H4 (cell line): ENCODE measurements at places on chromosomes 1 and 21.
A peak's percentile ranks its signal among the peaks of the same experiment; 100 is the strongest.

DNA sequence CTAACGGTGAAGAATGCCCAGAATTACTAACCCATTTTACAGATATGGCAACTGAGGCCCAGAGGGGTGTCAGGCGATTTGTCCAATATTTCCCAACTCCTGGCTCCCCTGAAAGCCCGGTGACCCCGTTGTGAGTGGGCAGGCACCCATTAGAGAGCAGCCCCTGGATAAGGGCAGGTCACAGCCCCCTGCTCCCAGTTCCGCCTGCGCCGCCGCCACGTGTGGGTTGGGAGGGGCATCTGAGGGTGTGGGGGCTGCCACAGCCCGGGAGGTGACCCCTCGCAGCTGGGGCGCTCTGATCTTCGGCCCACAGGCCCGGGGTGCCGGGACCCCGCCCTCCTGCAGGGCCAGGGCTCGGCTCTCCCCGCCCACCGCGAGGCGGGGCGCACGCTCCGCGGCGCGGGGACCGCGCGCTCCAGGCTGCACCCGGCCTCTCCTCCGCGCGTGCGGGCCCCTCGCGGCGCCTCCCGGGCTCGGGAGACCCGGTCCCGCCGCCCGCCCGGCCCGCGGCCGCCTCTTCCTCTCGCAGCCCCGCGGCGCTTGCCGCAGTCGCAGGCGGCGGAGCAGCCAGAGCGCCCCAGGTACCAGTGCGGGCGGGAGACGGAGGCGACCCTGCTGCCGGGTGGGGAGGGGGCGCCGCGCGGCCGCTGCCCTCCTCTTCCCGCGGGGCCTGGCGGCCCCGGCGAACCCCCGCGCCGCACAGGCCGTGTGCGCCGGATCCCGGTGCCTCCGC, at the start of gene HTR6:
TSS of gene HTR6 (plus strand) at position 423 of the 733 bp plus-strand sequence. CDS start 879 bp downstream, outside the sequence.
- no peak for DNase-seq

- DNase-seq, result no peak
These were observed 642.8 kb downstream of the PLA2G4A start for GRCh38 chr1:187471555-187471954.

DNA sequence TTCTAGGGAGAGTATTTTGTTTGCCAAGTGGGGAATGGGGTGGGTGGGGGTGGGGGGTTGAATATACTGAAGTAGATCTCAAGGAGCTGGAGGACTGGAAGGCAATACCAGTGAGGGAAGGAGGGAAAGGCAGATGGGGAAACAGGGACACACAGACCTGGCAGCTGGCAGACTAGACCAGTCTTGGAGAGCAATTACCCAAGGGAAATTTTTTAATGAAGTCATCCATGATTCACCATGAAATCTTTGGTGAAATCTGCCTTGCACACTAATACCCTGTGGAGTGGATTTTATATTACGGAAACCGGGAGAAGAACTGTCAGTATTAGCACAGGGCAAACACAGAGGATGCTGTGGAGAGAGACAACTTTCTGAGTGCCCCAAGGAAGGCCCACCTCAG, 29.7 kb upstream of the MARK1 start:
- DNase-seq, result no peak

GRCh38 chr1:50603274-50604271, 180.3 kb upstream of the DMRTA2 start:
- no peak for DNase-seq

DNA sequence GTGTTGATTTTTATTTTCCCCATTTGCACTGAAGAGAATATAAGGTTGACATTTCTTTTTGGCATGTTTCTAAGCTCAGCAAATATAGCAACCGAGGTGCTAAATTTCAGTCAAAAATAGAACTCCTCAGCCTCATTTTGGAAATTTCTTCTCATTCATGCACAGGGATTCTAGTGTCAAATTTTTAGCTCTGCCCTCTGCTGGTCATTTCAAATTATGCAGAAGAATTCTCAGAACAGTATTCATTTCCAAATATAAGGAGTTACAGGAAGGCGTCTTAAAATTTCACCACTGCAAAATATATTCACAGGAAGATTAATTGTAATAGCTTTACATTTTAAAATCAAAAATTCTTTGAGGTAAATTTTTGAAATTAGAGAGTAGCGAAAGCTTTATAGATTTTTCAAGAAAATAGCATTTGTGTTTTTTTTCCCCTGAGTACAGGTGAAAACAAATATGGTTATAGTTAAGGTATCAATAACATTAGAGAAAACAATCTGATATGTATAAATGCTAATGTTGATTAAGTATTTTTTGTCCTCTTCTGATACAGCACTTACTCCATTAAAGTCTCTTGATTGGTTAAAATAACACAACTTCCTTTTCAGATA, 57.9 kb downstream of the FMN2 start:
- DNase-seq, result peak; percentile 13

GRCh38 chr1:49694251-49694827, 329.4 kb downstream of the AGBL4 start:
- no peak for DNase-seq

DNA sequence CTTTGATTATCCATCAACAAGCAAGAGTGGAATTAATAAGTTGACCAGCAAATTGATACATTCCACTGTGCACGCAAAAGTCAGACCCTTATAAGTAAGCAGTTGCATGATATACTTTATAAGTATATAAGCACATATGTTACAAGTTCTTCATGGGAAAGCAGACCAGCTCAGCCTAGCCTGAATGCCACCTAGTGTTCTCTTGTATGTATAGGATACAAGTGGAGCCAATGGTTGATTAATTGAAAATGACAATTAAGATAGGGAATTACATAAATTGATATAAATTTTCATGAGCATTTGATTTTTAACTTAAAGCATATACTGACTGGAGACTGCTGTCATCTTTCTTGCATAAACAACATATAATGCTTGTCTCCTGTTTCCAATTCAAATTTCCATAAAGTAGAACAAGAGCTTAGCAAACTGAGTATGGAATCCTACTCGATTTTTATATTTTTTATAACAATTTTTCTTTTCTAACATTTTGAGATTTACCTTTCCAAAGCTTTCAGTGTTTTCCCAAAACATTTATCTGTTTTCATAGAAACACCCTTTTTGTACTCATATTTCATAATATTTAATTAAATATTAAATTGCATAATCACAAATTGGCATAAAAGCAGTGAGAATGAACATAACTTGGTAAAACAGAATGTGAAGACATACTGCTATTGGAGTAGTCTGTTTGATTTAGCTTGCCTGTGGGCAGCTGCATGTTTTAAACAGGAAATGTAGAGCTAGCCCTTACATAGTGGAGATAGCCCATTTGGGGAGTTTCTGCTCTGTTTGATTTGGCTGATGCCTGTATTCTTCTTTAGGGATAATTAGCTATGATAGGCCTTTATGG, 62.8 kb downstream of the MAGI3 start:
- DNase-seq, result peak; percentile 10

DNA sequence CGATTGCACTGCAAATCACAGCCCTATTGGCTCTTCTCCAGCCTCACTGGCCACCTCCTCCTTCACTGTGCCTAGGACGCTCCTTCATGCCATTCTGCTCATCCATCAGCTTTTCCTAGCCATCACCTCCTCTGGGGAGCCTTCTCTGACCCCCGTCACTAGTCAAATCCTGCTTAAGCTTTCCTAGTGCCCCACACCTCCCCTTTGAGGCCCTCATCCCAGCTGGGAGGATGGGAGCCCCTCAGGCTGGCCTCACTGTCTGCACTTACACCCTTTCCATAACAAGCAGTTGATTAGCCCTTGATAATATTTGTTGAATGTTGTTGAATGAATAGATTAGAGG, 50.7 kb downstream of the KLHDC7A start:
- DNase-seq, result no peak

- no peak for DNase-seq
These were observed 6.1 kb upstream of the LHX8 start for GRCh38 chr1:75127916-75128717.

- DNase-seq, result no peak
These were observed 5.1 kb upstream of the SSR2 start for GRCh38 chr1:156025876-156026275.
